NCI-H1092 (cell line): ENCODE measurements at places on chromosomes 13 and 19.
A peak's percentile ranks its signal among the peaks of the same experiment; 100 is the strongest.

GRCh38 chr13:109565877-109566276, 220.5 kb downstream of the IRS2 start:
- DNase-seq: no peak

DNA sequence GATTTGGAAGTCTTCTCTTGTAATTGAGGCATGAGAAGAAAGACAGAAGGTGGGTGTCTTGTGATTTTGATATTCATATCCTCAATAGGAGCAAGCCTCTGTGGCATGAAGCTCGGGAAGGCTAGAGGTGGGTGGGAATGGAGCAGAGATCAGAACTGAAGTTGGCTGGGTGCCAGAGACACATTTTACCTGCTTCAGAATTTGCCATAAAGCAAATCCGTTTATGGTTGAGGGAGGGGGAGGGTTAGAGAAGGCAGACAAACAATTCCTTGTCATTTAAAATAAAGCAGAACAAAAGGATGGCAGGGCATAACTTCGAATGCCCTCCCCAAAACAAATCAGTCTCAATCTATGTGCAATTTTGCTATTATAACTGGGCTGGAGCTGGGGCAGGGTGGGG, 305.9 kb downstream of the KLF5 start:
- no peak for DNase-seq

GRCh38 chr19:11673608-11674041, 65.1 kb downstream of the ZNF823 start:
- DNase-seq: no peak

DNA sequence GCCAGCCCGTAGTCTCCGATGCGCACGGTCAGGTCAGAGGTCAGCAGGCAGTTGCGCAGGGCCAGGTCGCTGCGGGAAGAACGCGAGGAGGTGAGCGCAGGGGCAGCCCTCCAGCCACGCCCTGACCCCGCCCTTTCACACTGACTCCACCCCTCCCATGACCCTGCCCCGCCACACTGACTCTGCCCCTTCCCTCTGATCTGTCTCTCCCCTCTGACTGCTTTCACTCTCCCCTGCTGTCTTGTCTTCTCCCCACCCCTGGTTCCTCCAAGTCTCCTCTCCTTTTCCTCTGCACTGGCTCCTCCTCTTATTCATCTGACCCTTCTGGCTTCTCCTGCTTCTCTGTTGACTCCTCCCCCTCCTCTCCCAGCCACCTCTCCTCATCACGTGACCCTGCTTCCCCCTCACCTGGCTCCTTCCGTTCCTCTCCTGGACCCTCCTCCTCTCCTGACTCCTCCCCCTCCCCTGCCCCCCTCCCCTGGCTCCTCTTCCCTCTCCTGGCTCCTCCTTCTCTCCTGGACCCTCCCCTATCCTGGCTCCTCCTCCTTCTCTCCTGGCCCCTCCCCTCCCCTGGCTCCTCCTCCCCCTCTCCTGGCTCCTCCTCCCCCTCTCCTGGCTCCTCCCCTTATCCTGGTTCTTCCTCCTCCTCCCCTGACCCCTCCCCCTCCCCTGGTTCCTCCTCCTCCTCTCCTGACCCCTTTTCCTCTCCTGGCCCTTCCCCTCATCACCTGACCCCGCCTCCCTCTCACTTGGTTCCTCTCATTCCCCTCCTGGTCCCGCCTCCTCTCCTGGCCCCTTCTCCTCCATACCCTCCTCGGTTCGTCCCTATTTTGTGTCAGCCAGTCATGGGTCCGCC, 9.9 kb downstream of the LMTK3 start:
- DNase-seq: no peak

- DNase-seq: no peak
These were observed 11.9 kb downstream of the CAPS start for GRCh38 chr19:5925830-5926427.

DNA sequence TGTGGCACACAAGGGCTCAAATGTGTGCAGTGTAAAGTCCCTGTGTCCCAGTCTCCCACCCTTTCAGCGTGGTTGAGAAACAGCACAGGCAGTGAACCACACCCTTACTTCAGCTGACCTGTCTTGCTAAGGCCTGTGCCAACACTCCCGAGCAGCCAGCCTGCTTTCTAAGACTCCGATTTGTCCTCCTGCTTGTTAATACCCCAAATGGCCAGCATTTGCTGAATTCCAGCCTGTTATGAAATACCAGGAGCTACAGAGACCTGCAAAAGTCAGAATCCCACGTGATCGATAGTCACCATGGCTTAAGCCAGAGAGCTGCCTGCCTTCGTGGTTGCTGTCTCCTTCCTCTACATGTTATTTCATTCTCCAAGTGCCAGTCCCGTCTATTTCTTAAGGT, 200.5 kb downstream of the FGF9 start:
- no peak for DNase-seq

GRCh38 chr19:4186087-4186993, 3.9 kb downstream of the ANKRD24 start:
- DNase-seq: peak; percentile 64

DNA sequence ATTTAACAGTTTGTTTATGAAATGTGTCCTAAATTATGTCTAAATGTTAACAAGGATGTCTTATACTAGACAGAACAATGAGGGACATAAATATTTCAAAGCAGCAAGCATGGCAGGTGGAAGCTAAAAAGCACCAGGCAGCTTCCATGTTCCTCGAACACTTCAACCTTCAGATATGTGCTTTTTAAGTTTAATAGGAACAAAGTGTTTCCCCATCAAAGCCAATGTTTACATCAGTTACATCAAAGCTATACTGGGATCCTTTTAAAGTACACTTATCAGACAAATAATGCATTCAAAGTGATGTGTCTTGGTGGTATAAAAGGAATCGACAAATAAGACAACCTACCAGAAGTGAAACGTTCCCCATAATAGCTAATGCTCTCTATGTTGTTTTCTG, 2841.1 kb upstream of the PCDH20 start:
- no peak for DNase-seq

- DNase-seq: peak; percentile 36
These were observed 16.7 kb downstream of the SYDE1 start for GRCh38 chr19:15123900-15124299.

- no peak for DNase-seq
These were observed 12.8 kb downstream of the CASP14 start for GRCh38 chr19:15062036-15062435.

- no peak for DNase-seq
These were observed 71.2 kb upstream of the ADGRE5 start for GRCh38 chr19:14310055-14310454.

DNA sequence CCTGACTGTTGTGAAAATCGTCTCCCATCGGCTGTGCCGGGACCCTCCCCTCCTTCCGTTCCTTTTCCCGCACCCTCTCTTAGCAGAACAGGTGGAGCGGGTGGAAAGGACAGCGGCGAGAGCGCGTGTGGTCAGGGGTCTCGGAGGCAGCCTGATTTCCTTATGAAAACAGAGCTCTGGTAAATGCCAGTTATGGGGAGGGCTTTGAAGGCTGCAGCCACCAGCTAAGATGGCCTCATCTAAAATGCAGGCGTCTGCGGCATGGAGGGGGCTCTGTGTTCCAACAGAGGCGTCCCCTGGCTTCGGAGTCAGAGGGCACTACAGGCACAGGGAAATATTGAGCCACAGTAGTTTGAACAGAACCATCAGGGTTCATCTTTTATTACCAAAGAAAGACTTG, 93.8 kb upstream of the SOX1 start:
- DNase-seq: peak; percentile 53

DNA sequence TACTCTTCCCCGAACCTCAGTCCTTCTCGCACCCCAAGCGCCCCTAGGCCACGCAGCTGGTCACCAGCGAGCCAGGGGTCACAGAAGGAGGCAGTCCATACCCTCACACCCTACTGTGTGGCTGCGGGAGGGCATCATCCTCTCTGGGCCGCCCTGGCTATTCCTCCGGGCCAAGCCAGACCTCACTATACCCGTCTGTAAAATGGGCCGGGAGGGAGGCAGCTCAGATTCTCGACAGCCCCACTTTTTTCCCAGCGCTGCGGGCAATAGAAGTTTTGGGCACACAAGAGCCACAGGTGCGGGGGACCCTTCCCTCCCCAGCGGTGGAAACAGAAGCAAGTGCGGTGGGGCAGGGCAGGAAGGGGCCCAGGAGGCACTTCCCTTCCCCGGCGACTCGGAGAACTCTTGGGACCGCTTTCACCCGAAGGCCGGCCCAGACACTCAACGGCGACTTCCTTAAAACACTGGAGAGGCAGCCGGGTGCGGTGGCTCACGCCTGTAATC, 5.6 kb upstream of the ARRDC2 start:
- no peak for DNase-seq

- DNase-seq: no peak
These were observed 1.9 kb downstream of the BBC3 start for GRCh38 chr19:47228937-47229675.

GRCh38 chr13:107734891-107735625, 480.3 kb downstream of the LIG4 start:
- peak; percentile 52 for DNase-seq

GRCh38 chr13:88585861-88586260, 914.7 kb downstream of the SLITRK5 start:
- DNase-seq: no peak

DNA sequence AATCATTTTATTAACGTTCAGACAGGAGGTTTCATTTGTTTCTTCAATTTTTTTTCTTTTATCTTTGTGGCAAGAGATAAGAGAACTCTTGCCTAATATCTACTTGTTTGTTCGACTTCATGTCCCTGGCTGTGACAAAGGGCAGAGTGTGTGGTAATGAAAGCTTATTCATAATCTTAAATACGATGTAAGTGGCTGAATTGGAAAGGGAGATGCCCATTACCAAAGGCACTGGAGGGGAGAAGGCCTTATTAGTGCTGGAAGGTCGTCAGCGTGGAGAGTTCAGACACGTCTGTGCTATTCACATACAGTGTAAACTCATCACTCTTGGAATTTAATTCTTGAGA, 54.0 kb downstream of the RFC3 start:
- DNase-seq: no peak

GRCh38 chr13:79581870-79582315, 100.9 kb downstream of the NDFIP2 start:
- no peak for DNase-seq

GRCh38 chr19:45814166-45814780, 835 bp downstream of the RSPH6A start:
- no peak for DNase-seq

- DNase-seq: peak; percentile 48
These were observed 915 bp downstream of the SHC2 start for GRCh38 chr19:459724-460511.

GRCh38 chr19:55546011-55546410, 668 bp upstream of the SBK3 start:
- no peak for DNase-seq

DNA sequence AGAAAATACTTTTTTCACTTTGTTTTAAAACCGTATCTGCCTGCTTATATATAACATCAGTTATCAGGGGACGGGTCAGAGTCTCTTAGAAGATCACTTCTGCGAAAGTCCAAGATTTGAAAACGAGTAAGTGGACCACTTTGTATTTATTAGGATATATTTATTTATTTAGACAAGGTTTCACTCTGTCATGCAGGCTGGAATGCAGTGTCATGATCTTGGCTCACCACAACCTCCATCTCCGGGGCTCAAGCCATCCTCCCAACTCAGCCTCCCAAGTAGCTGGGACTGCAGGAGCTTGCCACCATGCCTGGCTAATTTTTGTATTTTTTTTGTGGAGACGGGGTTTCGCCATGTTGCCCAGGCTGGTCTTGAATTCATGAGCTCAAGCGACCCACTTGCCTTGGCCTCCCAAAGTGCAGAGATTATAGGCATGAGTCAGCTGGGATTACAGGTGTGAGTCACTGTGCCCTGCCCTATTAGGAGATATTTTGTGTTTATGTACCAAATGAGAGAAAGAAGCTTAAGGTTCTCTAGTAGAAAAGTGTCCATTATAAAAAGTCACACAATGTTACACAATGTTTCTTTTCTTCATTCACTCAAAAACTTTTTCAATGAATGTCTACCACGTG, 39.5 kb downstream of the RASL11A start:
- no peak for DNase-seq

DNA sequence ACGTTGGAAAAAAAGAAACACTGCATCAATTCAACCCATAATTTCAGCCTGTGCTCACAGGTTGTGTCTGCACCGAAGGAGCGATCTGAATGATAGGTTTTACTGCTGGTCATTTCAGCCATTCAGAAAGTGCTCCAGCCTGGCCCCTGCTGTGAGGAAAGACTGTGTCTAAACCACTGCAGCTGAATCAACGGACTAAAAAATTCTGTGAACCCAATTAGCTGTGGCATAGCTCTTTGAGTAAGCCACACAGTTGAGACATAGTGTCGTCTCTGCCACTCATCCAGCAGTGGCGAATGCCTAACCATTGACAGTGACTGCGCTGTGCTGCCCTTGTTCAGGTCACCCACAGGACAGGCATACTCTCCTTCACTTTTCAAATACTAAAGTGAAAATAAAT, 179.8 kb downstream of the COG6 start:
- DNase-seq: peak; percentile 28

DNA sequence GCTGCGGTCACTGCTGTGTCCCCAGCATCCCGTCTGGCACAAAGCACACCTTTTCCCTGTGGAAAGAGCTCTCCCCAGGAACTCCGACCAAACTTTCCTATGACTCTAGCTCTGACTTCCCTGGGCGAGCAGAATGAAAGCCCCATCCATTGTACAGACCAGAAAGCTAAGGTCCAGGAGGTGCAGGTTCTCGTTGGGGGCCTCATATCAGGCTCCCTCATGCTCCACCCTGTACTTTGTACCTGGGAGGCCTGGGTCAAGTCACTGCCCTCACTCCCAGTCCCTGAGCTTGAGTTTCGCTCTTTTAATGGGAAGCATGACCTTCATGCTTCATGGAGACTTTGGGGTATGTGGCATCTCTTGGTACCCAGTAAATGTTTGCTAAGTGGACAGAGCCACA, 18.4 kb downstream of the CYTH2 start:
- DNase-seq: no peak

DNA sequence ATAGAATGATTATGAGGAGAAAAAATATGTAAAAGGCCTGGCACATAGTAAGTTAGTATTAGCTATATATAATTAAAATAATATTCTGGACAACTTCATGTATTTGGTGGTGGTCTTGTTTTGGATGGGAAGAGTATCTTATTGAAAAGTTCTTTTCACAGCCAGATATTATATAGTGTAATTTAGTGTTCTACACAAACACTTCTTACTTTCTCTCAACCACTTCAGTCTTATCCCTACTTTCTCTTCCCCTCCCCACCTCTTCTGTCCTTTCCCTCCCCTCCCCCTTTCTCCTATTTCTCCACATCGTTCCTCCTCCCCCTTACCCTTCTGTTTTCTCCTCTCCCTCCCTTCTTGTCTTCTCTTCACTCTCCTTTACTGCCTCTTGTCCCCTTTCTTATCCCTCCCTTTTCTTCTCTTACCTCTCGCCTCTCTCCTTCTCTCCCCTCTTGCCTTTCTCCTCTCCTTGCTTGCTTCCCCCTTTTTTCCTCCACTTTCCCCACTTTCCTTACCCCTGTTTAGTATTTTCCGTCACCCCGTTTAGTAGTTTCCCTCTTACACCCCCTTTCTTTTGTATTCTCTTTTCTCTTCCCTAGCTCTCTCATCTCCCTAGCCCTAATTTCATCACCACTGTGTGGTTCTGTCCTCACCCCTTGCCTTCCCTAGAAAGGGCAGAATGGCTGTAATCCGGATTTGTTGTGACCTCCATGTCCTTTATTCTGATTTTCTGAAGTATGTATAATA, 107.2 kb upstream of the MLNR start:
- no peak for DNase-seq

GRCh38 chr19:3589439-3589838, 4.2 kb downstream of the GIPC3 start:
- no peak for DNase-seq

- peak; percentile 92 for DNase-seq
These were observed 338.0 kb downstream of the TEX29 start for GRCh38 chr13:111658145-111659100.

GRCh38 chr13:60118696-60119400, 44.9 kb downstream of the DIAPH3 start:
- DNase-seq: no peak
